ENCODE measurements at places on chromosomes 11 and 22.

DNA sequence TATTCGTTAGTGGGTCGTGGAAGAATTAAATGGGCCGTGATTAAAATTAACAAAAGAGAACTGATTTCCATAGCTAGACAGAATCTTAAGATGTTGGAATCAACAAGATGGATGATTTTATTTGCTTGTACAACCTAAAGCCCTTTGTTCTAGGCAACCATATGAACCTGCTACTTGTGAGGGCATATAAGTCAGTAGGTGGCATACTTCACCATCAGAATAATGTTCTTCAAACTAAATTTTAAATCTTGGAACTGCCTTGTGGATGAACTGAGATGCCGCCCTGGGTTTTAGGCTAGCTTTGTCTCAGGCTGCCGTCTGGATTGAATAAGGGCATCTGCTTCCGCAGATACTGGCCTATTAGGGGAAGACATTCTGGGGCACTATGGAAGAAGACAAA, 40.9 kb downstream of the CSRP3 start:
- peak; percentile 1 for DNase-seq

GRCh38 chr11:35142481-35143075, 3.6 kb downstream of the CD44 start:
- no peak for DNase-seq

GRCh38 chr11:665704-666281, 28.7 kb downstream of the DRD4 start:
- no peak for DNase-seq

GRCh38 chr11:28137832-28138231, 29.6 kb downstream of the METTL15 start:
- DNase-seq: no peak

DNA sequence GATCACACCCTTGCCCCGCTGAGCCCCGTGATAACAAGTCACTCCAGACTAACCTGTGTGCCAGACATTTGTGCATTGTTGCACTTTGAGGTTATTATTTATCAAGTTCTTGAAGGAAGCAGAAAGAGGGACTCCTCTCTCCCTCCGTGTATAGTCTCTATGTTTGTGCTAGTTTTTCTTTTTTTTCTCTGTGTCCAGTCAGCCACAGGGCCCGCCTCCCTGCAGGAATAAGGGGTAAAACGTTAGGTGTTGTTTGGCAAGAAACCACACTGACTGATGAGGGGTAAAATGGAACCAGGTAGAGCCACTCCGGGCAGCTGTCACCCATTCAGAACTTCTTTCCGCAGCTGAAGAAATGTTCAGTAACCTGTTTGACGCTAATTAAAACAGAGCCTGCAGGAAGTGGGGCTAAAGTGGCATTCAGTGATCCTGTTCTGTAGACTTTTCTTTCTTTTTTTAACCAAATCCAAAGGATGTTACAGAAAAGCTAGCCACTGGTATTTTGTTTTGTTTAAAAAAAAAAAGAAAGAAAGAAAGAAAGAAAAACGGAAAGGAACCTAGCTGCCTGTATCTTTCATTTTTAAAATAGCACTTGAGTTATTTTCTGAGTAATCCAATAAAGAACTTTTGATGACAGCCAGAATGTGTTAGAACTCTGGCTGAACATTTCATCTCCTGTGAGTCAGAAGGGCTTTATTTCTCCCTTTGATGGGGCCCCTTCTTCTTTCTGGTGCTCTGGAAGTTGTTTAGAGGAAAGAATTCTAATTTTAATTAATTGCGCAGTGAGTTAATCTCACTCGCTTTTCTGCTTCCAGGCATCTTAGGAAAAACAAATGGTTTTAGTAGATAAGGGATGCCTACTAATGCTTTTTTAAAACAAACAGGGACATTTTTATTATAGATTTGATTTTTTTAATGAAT, 58.2 kb downstream of the COMMD9 start:
- no peak for DNase-seq

- DNase-seq: no peak
Measured at GRCh38 chr11:81874635-81875034, 859.0 kb downstream of the FAM181B start.

- DNase-seq: no peak
Measured at GRCh38 chr22:47807506-47807905, 1045.1 kb downstream of the TBC1D22A start.

DNA sequence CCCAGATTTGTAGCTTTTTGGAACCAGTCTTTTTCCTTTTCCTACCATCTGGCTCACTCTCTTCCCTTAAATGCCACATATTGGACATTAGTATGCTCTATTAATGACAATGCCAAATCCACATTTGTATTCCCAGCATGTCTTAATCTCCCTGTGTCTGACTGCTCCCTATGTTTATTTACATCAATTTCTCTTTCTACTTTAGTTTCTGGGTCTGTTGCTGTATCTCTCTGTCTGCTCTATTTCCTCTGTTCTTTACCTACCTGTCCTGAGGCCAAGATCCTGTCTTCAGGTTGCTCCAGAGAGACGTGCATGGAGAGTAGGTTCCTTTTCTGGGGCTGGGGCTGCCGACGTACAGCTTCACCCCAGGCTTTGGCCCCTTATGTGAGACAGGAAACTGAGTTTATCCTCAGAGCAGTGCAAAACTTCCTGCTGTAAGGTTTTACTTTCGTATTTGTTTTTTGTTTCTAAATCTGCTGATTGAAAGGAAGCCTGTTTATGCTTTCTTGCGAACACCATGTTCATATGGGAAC, 25.6 kb downstream of the OR2AG2 start:
- no peak for DNase-seq

- DNase-seq: no peak
Measured at GRCh38 chr22:39362271-39362670, 12.5 kb downstream of the SYNGR1 start.

DNA sequence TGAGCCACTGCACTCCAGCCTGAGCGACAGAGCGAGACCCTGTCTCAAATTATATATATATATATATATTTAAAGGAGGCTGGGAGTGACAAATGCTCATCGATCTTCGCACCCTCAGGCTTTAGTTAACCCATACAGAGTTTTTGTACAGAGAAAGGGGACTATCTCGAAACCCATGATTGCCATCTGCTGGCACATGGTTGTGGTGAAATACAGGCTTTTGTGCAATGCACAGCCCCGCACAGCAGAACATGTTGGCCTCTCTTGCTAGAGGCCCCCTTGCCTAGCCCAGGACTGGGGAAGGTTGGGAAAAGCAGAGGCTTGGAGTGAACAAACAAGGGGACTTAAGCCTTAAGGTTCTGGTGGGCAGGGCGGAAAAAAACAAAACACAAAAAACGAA, 3.6 kb downstream of the MYBPC3 start:
- DNase-seq: peak; percentile 80

DNA sequence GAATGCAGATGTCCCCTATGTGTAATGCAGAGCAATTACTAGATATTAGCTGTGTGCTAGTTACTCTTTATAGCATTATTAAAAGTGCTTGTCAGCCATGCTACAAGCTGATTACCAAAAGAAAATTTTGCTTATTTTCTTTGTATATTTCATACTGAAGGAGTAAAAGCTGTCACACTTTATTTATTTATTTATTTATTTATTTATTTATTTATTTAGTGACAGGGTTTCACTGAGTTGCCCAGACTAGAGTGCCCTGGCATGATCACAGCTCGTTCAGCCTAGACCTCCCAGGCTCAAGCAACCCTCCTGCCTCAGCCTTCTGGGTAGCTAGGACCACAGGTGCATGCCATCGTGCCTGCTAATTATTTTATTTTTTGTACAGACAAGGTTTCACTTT, 4.3 kb upstream of the MTNR1B start:
- no peak for DNase-seq

GRCh38 chr22:45450921-45451651, 37.6 kb downstream of the RIBC2 start:
- DNase-seq: no peak

GRCh38 chr11:74755395-74755995, 6.8 kb downstream of the RNF169 start:
- peak; percentile 19 for DNase-seq

DNA sequence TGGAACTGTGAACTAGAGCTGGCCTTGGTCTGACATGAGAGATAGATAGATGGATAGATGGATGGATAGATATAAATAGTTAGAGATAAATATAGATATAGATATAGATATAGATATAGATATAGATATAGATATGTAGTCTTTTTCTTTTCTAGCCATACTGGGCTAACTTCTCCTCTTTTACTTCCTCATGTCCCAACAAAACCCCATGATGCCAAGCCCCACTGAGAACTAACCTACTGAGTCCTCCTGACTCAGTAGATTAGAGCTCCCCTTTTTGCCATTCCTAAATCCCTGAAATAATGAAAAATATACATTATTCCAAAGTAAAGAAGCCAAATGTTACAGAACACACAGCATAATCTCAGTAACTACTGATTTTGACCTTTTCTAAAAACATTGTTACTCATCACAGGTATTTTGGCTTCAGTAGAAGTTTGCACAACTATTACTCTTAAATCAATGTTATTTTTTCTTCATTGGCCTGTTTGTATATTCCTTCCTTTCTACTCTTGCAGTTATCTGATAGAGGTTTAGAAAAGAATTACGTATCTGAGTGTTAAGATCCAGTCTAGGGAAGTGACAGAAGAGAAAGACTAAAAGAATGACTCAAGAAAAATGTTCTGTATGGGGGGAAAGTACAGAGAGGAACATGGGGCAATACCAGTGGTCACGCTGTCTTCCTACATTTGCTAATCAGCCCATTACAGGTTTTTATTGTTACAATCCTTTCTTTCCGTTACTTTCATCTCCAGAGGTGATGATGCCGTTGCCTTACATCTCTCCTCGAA, 6.0 kb upstream of the OR10D3 start:
- DNase-seq: no peak

GRCh38 chr11:65280646-65281045, 18.9 kb downstream of the POLA2 start:
- no peak for DNase-seq

GRCh38 chr11:2860636-2861035, 24.9 kb downstream of the CDKN1C start:
- DNase-seq: peak; percentile 56

GRCh38 chr22:33451866-33452469, 393.8 kb upstream of the SYN3 start:
- DNase-seq: no peak

- DNase-seq: peak; percentile 66
Measured at GRCh38 chr11:33263549-33263948, 6.4 kb downstream of the HIPK3 start.

GRCh38 chr22:38715176-38715764, 9.5 kb downstream of the GTPBP1 start:
- DNase-seq: no peak

- no peak for DNase-seq
Measured at GRCh38 chr11:59336176-59336575, 22.5 kb upstream of the OR5AN1 start.

GRCh38 chr11:113426686-113427085, 39.1 kb downstream of the ANKK1 start:
- no peak for DNase-seq

GRCh38 chr11:85269109-85269508, 358.0 kb downstream of the DLG2 start:
- no peak for DNase-seq

- DNase-seq: no peak
Measured at GRCh38 chr11:77039491-77040400, 5.5 kb downstream of the B3GNT6 start.

DNA sequence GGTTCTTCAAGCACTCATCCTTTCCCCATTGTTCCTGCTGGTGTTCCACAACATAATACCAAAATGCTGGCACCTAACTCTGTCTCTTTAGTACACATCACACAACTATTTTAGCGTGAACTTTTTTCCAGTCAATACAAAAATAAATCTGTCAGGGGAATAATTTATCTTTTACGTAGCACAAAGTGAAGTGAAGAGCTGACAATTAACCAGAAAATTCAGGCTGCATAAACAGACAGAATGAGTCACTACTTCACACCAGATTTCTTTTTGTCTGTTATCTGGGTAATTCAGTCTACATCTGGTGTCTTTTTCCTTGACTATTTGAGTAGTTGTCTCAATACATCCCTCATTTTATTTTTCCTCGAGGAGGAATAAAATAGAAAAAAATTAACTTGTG, 7.9 kb upstream of the ETS1 start:
- DNase-seq: no peak

DNA sequence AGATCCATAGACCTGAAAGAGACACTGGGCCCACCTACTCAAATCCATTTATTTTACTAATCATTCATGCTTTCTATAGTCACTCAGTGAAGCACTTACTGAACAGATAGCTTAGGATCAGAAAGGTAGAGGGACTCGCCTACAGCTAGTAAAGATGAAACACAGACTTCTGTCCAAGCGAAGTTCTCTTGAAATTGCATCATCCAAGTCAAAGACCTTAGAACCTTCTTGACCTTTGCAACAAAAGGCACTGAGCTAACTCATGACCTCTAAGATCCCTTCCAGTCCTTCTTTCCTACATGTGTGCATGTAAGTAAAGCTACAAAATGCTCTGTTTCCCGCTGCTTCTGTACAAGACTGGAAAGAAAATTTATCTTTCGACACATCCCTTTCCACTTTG, 377.6 kb downstream of the LARGE1 start:
- DNase-seq: peak; percentile 7

DNA sequence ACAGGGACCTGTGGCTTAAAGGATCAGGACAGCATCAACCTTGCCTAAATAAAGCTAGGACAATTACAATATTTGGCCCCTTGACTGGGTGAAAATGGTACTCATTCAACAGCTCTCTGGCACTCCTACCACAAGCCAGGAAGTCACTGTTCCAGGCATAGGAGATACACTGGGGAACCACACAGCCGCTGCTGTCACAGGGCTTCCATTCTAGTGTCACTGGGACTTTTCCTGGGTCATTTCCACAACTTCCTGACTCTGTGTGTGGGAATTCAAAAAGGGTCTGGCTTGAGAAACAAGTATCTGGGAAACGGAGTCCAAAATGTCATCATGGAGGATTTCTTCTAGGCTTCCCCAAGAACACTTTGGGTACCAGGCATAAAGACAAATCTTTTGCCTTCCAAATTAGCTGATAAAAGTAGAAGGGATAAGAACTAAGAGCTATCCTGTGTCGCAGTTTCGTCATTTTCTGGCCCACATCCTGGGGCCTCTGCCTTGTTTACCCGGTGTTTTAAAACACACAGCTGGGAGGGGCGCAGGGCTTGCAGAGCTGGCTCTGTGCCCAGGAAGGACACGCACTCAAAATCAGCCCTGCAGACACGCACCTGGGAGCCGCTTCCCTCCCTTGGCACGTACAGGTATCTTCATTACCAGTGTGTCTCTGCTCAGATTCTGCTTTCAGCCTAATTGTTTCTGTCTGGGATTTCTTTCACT, 38.0 kb downstream of the TMEM45B start:
- DNase-seq: peak; percentile 73

GRCh38 chr11:88344869-88345268, 7.3 kb upstream of the CTSC start:
- DNase-seq: peak; percentile 58

DNA sequence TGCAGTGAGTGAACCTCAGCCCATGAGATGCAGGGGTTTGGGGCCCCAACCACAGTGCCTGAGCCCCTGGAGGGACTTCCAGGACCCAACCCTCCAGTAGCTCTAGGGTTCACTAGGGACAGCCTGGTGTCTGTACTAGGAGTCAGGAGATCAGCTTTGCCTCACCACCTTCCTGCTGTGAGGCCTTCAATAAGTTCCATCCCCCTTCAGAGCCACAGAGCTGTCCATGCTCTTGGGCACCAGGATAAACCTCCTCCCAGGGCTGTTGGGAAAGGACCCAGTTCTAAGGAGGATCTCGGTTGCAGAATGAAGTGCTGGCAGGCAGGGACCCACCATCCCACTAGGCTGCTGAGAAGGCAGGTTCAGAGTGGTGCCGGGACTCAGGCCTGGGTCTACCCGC, 9.7 kb downstream of the ARHGEF17 start:
- no peak for DNase-seq
